Left ventricle myocardium inferior (tissue), 1 donor: ENCODE measurements at places on chromosomes 11 and 22.

- no peak for DNase-seq
These were observed 58.9 kb downstream of the ABTB2 start for GRCh38 chr11:34298871-34299270.

GRCh38 chr11:68927280-68928135 is 23.8 kb downstream of the IGHMBP2 start:
- DNase-seq: no peak

GRCh38 chr11:66728693-66729385 is at the start of gene SPTBN2:
TSS of gene SPTBN2 (minus strand) at chr11:66729216. CDS start at chr11:66721240, 7,976 bp downstream.
- no peak for DNase-seq

DNA sequence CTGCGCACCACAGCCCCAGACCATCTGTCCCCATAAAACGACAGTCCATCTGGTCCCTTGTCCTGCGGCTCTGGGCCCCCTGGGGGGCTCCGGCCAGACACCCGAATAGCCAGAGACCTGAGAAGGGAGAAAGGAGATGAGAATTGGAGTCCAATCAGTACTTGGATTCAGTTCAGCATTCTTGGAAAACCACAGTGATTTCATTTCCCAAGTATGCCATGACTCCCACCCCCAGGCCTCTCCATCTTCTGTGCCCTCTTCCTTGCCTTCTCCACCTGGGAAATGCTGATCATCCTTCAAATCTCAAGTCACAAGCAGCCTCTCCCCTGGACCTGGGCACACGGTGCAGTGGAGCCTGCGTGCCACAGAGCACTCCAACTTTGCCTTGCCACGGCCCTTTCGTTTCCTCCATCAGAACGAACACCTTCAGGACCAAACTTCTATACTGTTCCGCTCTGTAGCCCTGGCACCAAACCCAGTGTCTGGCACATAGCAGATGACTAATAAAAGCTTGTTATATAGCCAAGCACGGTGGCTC is 10.9 kb upstream of the MFNG start:
- no peak for DNase-seq

GRCh38 chr11:61996933-61997332 is 29.5 kb upstream of the FTH1 start:
- no peak for DNase-seq

DNA sequence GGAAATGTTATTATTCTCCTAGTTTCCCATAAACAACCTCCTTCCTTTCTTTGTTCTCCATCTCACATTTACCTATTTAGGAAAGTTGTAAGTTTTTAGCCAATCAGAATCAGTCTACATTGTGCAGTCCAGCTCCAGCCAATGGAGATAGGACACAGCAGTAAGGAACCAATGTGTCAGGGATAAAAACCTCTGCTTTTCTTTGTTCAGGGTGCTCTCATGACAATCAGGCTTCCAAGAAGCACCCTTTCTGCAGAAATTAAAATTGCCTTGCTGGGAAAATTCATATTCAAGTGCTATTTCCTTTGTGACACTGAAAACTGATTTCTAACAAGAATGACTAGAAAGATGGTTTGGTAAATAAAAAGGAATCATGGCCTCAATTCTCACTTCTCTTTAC is 14.6 kb downstream of the SCGB2A1 start:
- DNase-seq: no peak

DNA sequence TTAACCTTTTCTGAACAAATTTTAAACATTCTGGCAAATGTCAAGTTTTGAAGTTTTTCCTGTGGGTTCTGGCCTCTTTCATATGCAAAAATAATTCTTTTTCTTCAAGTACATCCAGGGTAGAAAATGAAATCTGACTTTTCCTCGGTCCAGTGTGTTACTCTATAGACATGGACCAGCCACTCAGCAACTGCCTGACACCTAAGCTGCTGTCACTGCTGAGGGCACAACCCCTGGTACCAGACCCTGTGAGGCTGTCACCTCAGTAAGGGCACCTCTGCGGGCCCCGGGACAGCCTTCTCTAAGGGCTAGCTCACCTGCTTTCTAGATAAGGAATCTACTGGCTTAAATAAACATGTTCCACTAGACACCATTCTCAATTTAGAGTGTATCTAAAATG is 33.8 kb downstream of the PPIL2 start:
- no peak for DNase-seq

- DNase-seq: no peak
These were observed 289.8 kb downstream of the CTTN start for GRCh38 chr11:70688142-70688541.

DNA sequence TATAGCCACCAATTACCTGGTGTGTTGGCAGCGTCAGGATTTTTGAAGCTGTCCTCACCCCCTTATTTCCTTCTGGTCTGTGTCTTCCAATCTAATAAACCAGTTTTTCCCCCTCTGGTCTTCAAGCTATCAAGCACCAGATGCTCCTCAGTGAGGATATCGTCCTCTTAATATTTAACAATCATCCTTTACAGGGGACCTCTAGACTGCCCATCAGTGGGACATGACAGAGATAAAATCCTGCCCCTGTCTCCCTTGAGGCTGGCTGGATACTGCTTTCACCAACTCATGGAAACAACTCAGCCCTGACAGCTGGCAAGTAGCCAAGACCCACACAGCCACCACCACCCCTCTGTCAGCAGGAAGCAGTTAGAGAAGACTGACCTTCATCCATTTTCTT is 421.0 kb upstream of the API5 start:
- DNase-seq: no peak

DNA sequence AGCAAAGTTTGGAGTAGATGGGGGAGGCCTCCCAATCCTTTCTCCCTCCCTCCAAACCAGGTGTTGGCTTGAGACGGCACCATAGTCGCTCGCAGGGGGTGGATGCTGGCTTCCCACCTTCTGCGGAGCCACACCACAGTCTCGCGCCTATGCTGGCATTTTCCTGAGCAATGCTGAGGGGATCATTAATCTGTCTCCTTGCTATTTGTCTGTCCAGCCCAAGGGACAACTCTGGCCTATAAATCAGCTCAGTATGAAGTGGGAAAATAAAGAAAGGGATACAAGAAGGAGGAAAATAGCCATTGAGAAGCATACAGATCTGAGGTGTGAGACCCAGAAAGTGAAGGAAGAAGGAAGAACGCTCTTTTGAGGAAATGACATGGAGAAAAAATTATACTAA is 53.5 kb upstream of the CADM1 start:
- DNase-seq: no peak
